ENCODE measurements at places on chromosomes 2 and 18.

- no peak for DNase-seq
These were observed 223.2 kb downstream of the LDLRAD4 start for GRCh38 chr18:13441736-13442135.

DNA sequence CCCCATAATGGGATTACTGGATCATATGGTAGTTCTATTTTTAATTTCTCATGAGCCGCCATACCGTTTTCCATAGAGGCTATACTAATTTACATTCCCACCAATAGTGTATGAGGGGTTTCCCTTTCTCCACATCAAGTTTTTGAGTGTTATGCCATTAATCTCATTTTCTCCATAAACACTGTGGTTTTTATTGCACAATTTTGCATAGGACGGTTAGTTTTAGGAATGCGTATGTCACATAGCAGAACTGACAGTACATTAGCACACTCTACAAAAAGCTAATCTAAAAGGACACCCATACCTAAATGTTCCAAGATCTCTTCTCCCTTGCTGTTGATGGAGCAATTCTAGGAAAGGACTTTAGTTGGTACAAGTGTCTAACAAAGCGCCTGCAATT is 32.5 kb downstream of the DARS1 start:
- no peak for DNase-seq

DNA sequence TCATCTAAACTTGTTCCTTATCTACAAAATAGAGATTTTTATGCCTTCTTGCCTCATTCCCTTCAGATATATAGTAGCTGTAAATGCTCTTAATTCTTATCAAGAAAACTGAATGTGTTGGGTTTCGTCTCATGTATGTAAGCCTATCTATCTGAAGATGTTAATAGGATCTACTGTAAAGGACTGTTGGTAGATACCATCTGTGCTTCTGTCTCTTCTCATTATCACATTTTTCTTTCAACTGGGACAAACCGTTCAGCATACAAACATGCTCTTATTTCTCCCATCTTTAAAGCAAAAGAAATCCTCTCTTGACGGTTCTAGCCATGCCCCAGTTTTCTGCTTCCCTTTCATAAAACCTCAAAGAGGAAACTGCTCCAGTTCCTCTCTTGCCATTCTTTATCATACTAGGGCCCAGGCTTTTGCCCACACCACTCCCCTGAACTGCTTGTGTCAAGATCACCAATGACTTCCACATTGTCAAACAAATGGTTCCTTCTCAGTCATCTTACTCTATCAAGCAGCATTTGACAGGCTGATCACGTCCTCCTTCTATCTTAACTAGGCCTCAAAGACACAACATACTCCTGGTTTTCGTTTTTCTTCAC is 88.7 kb downstream of the ARHGEF33 start:
- no peak for DNase-seq

DNA sequence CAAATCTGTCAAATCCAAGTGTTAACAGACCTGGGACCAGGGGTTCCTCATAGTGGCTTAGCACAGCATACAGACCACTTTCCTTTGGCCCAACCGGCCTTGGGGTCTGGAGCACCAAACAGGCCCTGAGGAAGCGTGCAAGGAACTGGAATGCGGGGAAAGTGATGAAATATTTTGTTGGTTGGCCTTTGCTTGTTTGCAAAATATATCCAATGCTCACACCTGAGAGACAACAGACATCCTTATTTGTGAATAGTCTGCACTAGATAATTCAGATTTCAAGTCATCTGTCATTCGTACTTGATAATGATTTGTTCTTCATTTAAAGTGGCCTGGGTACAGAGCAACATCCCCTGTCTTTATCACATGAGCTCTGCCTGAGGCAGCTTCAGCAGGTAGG is 43.5 kb downstream of the ABCG8 start:
- no peak for DNase-seq

DNA sequence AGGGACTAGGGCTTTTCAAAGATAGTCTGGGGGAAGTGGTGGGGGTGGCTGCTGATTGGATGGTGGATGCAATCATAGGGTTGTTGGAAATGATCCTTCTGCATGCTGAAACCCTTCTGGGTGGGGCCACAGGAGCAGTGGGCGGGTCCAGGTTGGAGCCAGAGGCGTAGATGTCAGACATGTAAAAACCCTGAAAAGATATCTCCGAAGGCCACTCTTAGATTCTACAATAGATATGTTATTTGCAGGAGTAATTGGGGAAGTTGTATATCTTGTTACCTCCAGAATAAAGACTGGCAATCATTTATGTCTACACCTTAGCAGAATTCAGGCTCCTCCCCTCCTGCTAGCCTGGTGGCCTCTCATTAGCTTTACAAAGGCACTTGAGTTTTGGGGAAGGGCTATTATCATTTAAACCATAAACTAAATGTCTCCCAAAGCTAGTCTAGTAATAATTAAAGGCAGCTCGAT is 8.2 kb upstream of the FAM98A start:
- no peak for DNase-seq

- DNase-seq = no peak
These were observed 17.4 kb downstream of the COPS7B start for GRCh38 chr2:231803501-231804138.

DNA sequence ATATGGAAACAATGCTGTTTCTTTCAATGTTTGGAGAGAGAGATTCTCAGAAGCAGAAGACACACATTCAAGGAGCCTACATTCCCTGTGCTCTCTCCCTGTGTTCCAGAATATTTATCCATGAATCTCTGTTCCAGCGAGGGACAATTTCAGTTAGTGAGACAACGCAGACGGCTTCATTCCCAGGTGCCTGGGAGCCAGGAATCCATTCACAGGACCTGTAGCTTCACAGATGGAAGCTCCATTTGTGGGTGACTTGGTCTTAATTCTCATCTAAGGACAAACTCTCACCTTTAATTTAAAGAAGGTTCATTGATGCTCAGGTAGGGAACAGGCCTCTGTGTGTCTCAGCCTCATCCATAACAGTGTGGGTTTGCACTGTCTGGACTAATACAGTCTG is 1156.6 kb downstream of the RPIA start:
- no peak for DNase-seq

DNA sequence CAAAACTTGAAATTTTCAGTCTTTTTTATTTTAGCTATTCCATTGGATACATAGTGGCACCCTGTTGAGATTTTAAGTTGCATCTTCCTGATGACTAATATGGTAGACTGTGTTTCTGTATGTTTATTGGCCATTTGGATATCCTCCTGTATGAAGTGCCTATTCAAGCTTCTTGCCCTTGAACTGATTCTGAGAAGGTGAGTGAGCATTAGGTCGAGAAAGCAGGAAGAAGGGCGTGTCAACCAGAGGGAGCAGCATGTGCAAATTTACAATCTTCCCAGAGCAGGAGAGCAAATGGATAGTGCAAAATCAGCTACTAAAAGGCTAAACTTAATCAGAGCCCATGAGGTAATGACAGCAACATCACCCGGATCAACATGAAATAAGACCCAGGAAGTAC is 8.6 kb downstream of the INPP1 start:
- DNase-seq = no peak

DNA sequence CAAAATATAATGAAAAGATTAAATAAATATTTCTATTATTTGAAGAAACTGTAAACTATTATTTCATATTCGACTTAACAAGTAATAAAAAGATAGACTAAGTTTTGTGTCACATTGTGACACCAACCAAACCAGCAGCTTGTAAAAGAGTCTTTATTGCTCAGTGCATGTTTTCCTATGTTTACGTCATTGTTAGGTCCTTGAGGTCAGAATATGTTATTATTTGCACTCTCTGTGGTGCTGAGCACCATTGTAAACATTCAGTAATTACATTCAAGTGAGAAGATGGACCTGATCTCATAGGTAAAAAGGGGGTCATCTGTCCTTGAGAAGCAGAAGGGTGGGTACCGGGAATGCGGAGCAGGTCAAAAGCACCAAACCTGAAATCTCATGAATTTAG is 1999.1 kb upstream of the CELF4 start:
- no peak for DNase-seq

GRCh38 chr2:217228732-217229131 is 368.9 kb upstream of the TNP1 start:
- DNase-seq = no peak

GRCh38 chr18:48546396-48546795 is 7.6 kb downstream of the CTIF start:
- no peak for DNase-seq

GRCh38 chr2:240388471-240389301 is 46.8 kb upstream of the GPC1 start:
- DNase-seq = no peak

GRCh38 chr2:2620604-2621003 is 289.5 kb upstream of the MYT1L start:
- no peak for DNase-seq

DNA sequence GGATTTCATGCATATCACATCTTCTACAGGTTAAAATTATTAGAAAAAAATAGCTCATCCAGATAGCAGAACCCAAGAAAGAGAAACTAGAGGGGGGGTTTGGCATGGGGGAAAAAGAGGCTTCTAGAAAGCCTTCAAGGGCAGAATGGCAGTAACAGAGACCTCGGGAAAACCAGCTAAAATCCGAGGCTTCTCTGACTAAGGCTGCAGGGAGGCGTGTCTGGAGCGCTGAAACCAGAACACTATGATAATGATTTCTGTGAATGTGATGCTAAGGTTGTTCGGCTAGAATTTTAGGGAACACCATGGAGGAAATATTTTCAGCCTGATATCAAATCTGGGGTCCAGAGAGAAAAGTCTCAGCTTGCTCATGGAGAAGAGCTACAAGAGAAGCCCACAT is 73.0 kb downstream of the ATP8B1 start:
- DNase-seq = no peak

DNA sequence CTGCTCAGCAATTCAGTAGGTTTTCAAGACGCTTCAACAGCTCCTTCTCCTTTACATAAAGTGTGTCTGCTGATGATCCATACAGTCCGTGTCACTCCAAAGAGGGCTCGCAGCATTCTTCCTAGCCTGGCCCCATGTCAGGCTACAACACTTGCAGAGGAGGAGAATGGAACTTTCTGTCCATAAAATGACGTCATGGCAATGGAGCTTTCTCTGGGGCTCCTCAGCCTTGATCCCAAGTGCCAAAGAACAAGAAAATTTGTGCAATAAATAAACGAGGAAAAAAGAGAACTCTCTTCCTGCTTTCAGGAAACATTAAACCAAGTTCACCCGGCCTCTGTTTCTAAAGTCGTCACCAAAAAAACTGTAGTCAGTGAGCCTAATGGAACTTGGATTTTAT is 199.5 kb upstream of the MEIS1 start:
- no peak for DNase-seq

GRCh38 chr18:7325126-7325430 is 94.2 kb downstream of the LRRC30 start:
- no peak for DNase-seq

DNA sequence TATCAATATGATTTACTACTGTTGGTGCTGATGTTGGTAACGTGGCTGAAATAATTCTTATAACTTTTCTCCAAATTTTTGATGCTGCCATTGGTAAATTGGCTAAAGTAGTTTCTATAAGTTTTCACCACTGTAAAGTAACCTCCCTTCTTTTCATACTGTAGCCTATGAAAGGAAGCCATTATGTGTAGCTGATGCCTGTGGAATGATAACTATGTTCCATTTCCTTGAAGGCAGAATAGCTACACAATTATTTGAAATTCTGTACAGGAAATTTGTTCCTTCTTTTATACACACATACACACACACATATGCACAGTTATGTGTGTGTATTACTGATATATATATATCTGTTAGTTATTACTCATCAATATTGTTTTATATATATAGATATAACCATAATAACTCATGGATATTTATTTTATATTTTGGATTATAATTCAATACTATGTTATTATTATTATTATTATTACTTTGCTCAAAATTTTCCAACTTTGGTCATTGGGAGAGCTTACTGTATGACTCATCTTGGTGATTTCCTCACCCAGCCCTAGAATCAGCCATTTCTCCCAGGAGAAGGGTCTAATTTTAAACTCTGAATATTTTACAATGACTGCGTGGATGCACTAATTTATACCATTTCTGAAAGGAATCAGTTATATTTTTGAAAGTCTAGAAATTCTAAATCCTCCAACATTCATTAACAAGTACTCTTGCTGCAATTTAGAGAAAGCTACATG is 1677.7 kb downstream of the SUCLG1 start:
- DNase-seq = no peak

All from activated gamma-delta T cell (primary cell).